Ascending aorta (tissue), 2 donors: ENCODE measurements at places on chromosomes 3 and 15. TPM values are rescaled to one million over a fixed set of nuclear protein-coding genes. Genes with fewer than 3 reads are reported as not detected.

GP5 gene
- total RNA-seq, result 0.11 TPM

- DNase-seq, result no peak
Observed at GRCh38 chr15:43957724-43958123, 130.9 kb downstream of the WDR76 start.

- no peak for DNase-seq
Observed at GRCh38 chr3:9864200-9864927, 15.7 kb downstream of the CIDEC start.

DNA sequence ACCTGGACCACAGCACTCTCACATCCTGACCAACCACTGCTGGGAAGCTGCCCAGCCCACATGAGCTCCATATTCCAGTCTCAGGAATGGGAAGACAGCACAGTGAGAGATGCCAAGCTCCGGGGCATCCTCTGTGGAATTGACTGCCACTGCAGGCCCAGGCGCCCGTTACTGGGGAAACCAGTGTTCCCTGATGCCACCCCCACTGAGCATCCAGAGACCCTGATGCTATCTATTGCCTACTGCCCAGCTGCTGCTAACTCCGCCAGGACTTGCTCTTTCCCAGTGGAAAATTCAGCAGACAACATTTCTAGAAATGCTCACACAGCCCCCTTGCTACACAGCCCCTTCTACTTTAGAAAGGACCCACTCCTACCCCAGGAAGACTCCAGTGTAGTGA lies 57.6 kb downstream of the CYP19A1 start:
- no peak for DNase-seq

DNA sequence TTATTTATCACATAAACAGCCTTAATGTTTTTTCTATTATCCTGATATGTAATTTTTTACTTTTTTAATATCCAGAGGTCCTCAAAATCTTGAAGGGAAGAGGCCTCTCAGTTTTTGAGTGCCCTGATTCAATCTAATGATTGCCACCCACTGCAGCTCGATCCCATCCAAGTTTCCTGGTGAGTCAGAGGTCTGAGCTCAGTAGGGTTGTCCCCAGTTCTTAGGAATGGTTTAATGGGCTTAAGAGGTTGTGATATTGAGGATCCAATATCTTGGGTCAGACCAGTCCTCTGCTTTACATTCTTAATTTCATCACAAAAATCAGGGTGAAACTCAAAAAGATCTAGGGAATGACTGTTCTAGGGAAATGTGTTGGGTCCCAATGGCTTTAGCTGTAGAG lies 238.5 kb downstream of the NSUN3 start:
- no peak for DNase-seq
